Fibroblast of lung (primary cell): ENCODE measurements at places on chromosomes 4 and X. TPM values are rescaled to one million over a fixed set of nuclear protein-coding genes. Genes with fewer than 3 reads are reported as not detected.

Gene CYBB
- total RNA-seq, result under 0.01 TPM in 2 replicates

Gene TASL
- not detected in 2 replicates for total RNA-seq

Gene LUZP4
- not detected in 2 replicates for total RNA-seq

Gene MAPK10
- 8.0 and 20.0 TPM in 2 replicates for total RNA-seq

Gene MAGEA2
- not detected in 2 replicates for total RNA-seq

Gene SPARCL1
- total RNA-seq, result 2.3 and 4.1 TPM in 2 replicates
